ENCODE measurements at places on chromosomes 2 and 18.
A peak's percentile ranks its signal among the peaks of the same experiment; 100 is the strongest.

- no peak for DNase-seq
These were observed 7.4 kb downstream of the HS6ST1 start for GRCh38 chr2:128311216-128311754.

DNA sequence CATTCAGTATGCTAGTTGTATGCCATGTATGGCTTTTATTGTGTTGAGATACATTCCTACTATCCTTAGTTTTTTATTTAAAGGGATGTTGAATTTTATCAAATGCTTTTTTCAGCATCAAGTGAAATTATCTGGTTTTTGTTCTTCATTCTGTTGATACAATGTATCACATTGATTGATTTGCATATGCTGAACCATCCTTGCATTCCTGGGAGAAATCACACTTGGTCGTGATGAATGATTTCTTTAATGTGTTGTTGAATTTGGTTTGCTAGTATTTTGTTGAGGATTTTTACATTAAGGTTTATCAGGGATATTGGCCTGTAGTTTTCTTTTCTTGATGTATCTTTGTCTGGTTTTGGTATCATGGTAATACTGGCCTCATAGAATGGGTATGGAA lies 49.7 kb downstream of the CD28 start:
- no peak for DNase-seq

DNA sequence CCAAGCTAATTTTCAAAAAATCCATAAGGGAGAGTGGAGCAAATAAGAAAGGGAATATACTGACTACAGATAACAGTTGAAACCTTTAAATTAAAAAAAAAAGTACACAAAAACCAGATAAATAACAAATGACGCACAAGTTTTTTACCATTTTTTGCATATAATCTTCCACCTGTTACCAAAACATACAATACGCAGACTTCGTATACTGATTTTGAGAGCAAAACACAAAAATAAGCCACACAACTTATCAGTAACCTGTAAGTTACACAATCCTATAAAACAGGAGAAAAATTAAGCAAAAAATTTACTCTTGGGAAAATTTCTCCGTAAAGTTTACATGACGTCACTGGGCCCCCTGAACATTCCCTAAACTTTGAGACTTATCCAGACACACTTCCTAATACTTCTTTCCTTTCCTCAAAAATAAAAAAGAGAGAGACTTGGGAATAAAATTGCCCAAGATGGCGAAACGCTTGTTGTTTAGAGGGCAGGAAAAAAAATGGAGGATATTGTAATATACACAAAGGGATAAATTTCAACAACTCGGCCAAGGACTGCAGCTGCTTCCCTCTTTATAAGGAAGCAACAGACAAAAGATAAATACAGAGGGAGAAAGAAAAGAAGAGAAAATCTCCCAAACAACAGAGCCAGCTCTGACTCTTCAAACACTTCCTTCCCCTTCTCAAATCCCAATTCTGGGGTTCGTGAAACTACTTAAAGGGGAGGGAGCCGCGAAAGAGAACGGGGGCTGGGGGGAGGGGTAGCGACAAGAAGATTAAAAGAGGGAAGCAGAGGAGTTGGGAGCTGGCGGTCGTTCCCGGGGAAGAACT lies 1.6 kb downstream of the BAZ2B start:
- peak; percentile 5 for DNase-seq

DNA sequence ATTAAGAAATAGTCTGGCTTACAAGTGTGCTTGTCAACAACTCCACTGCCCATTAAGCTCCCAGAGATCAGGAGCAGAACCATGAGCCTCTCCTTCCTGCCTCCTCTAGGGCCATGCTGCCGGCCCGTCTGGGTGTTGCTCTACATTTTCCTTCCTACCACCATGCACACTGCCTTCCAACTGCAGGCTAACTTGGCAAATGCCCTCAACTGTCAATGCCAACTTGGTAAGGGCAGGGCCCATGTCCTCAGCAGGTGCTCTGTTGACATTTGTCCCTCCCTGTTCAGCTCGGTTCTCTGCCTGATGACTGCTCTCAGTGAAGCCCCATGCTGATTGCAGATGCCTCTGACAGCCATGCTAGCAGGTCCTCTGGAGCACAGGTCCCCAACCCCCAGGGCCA lies 345.2 kb downstream of the ALK start:
- DNase-seq, result no peak

GRCh38 chr2:32904074-32904473 lies 42.7 kb upstream of the LTBP1 start:
- DNase-seq, result no peak

DNA sequence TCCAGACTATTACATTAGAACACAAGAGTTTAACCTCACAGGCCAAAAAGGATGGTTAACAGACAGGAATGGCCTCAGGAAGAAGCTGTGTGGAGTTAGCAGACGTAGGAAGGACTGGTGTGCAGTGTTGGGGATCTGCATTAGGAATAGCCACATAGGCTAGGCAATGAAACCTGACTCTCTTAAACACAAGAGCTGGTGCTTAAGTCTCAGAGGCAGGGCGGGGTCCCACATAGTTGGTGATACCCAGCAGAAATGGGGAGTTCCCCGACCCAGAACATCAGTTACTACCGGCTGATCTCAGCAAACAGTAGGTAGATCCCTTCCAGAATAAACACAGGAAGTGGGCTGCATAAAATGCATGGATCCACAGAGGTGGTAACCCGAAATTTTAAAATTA lies 64.1 kb downstream of the CCDC93 start:
- no peak for DNase-seq

- DNase-seq, result no peak
These were observed 458 bp downstream of the CXXC1 start for GRCh38 chr18:50287028-50287440.

DNA sequence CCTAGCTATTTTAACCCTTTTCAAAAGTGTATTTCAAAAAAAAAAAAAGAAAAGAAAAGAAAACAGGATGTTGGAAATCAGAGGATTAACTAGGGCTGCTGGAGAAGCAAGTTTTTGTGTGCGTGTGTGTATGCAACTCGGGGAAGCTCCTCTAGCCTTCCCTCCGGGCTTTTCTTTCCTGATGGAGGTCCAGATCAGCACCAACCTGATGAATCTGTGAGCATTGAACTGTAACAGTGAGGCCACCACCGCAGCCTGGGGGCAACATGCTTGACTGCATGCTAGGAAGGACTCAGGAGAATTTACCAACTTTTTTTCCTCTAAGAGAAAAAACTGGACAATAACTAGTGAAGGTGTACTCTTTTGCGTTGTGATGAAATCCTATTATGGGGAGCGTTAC lies 2.3 kb downstream of the OBSL1 start:
- DNase-seq, result no peak

DNA sequence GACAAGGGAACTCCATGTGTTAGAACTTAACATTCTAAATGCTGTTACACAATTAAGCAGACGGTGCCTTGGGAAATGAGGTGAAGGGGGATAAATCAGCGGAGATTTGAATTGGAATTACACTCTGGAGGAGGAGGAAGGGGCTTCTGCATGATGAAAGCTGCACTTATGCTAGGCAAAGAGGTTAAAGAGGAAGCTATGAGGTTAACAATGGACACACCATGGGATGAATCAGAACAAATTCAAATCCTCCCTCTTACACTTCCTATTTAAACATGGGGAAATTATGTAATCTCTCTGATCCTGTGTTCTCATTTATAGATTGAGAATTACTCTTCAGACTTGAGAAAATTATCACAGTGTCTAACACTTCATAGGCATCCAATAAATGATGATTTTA lies 121.5 kb upstream of the SIX2 start:
- no peak for DNase-seq

DNA sequence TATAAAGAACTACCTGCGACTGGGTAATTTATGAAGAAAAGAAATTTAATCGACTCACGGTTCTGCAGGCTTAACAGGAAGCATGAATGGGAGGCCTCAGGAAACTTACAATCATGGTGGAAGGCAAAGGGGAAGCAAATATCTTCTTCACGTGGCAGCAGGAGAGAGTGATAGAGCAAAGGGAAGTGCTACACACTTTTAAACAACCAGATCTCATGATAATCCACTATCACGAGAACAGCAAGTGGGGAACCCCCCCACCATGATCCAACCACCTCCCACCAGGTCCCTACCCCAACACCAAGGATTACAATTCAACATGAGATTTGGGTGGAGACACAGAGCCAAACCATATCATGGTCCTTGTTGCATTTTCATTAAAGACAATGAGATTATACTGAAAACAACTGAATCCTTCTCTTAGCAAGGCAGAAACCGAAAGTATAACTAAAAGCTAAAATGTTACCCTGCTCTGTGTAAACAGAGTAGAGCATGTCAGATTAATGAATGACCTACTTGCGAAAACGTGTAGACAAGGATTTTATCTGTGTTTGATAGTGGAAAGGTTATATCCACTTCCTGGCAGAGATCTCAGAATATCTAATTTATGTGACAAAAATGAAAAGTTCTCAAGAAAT lies 60.1 kb upstream of the RBBP8 start:
- peak; percentile 0 for DNase-seq

Measured in CD4-positive, alpha-beta T cell treated with Interleukin-12 subunit alpha and Interleukin-12 subunit beta, for 1 hour (primary cell).